ENCODE measurements at places on chromosomes 6 and 20.

GRCh38 chr6:11231564-11232192 lies 790 bp downstream of the NEDD9 start:
- no peak for DNase-seq

GRCh38 chr20:20711413-20711812 lies 1.0 kb downstream of the RALGAPA2 start:
- peak; percentile 34 for DNase-seq

DNA sequence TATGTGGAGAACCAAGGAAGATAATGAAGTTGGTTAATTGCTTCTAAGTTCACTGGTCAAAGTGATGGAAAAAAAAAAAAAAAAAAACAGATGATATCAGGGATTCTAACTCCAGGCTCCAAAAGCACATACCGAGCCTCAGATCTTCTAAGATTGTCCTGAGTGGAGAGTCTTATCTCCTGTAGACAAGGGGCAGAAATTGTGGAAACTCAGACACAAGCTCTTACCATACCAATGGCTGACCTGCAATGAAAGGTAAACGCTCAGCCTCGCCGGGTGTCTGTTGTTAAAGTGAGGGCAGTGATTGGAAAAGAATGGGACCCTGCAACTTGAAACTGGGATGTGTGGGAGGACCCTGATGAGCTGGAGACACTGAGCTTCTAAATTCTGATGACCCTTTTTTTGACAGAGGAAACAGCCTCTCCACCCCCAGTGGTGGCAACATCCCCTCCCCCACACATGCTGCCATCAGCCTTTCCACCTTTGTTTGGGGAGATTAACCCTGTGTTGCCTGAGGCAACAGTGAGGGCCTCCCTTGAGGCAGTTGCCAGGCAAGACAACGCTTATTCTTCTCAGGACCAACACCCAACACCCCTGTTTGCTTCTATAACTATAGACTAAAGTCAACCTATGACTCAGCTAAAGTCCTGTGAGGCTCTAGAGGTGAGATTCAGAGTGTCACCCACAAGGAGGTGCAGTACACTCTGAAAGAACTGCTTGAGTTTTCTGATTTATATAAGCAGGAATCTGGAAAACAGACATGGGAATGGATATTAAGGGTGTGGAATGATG lies 154.0 kb downstream of the THBS2 start:
- DNase-seq, result no peak

- DNase-seq, result no peak
Observed at GRCh38 chr6:33802186-33802958, 1.4 kb downstream of the MLN start.

DNA sequence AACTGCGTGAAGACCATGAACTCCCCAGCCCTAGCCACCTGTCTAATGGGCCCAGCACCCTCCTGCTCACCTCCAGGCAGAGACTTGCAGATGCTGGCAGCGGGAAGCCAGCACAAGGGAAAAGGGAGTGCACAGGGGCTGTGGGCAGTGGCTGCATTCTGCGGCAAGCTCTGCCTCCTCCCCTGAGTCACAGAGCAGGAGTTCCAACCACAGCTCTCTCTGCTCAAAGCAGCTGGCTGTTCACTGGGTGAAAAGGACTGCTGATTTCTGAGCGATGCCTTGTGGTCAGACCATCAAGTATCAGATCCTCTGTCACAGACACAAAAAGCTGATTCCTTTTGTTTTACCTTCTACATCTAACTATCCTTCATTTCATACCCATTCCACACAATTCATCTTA lies 10.5 kb downstream of the NKX2-2 start:
- peak; percentile 16 for DNase-seq

GRCh38 chr6:42846505-42846904 lies 32.9 kb upstream of the RPL7L1 start:
- no peak for DNase-seq

DNA sequence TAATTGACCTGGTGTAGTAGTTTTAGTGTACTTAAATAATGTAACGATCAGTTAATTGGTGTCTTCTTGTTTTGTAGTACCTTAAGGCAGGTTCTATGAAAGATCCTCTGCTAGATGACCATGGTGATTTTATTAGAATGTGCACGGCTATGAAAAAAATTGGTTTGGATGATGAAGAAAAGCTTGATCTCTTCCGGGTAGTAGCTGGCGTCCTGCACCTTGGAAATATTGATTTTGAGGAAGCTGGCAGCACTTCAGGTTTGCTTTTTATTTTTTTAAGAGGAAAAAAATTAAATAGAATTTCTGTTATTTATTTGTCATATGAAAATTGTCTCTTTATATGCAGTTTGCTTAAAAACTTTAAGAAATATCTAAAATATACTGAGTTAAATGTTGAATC lies 99.2 kb downstream of the MYO6 start:
- DNase-seq, result no peak

DNA sequence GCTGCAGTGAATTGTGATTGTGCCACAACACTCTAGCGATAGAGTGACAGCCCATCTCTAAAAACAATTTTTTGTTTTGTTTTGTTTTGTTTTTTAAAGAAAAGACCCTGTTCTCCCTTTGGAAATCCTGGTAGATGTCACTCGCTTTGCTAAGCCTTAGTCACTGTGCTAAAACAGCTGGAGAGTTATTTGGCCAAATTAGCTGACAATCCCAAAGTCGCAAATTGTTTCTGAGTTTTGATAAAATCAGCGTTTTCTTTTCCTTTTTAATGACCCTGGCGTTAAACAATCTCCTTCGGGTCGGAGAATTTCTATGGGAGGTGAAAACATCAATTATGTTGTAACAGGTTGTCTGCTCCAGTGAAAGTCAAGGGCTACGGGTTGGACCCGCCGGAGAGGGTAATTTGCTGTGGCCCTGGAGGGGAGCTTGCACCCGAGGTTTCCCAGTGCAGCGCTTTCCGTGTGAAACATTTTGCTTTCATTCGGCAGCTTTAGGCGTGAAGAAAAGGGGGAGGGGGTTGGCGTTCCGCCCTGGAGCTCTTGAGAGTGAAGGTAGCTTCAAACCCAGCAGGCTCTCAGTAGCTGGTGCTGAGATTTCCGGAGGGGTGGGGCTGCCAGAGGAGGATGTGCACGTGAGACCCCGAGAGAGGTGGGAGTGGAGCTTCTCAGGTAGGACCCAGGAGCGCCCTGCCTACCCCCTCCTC lies 296.6 kb downstream of the PHACTR1 start:
- peak; percentile 2 for DNase-seq

GRCh38 chr20:9311132-9311531 lies 203.3 kb upstream of the LAMP5 start:
- DNase-seq, result no peak

GRCh38 chr6:22926790-22927354 lies 357.5 kb downstream of the HDGFL1 start:
- DNase-seq, result no peak

DNA sequence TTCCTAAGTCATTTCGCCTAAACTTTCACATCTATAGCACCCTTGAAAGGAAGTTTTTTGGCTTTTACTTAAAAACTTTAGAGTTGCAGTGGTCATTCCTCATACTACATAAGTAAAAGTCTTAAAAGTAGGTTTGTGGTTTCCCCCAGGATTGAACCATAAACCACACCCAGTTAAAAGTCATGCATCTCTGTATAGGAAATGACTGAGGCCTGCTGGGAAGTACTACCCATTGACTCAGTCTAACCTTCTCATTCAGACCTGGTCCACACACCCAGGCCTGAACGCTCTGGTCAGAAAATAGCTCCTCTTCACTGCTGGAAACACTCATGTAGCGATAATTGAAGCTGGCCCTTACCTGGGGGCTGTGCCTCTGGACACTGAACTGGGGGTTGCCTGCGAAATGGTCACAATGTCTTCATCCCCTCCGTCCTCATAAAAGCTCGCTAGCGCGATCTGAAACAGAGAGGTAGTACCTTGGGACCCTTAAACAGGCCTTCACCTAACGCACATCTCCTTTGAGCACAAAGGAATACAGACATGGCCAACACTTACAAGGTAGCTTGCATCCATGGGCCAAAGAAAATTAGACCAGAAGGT lies 2.6 kb downstream of the NSFL1C start:
- DNase-seq, result no peak

- no peak for DNase-seq
Observed at GRCh38 chr6:135853986-135854385, 2.5 kb downstream of the PDE7B start.

- DNase-seq, result no peak
Observed at GRCh38 chr6:4412488-4412887, 277.1 kb upstream of the ECI2 start.

- DNase-seq, result no peak
Observed at GRCh38 chr6:35073766-35074471, 67.2 kb downstream of the TCP11 start.

GRCh38 chr20:14568701-14569100 lies 231.3 kb upstream of the FLRT3 start:
- DNase-seq, result no peak

- DNase-seq, result no peak
Observed at GRCh38 chr6:133891927-133892812, 3.3 kb downstream of the TCF21 start.

DNA sequence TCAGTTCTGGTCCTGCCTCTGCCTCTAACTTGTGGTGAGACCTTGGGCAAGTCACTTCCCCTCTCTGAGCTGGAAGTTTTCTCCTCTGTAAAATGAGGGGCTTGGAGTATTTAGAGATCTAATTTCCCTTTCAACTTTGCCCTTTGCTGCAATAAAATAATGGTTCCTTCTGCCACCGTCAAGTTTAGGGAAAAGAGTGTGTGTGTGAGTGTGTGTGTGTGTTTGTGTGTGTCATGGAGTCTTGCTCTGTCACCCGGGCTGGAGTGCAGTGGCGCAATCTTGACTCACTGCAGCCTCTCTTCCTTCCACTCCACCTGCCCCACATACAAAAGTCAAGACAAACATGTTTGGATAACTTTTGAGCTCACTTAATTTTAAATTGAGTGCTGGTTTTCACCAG lies 39.2 kb upstream of the PIM1 start:
- no peak for DNase-seq

GRCh38 chr6:140541288-140541687 lies 1166.8 kb upstream of the CITED2 start:
- DNase-seq, result no peak

DNA sequence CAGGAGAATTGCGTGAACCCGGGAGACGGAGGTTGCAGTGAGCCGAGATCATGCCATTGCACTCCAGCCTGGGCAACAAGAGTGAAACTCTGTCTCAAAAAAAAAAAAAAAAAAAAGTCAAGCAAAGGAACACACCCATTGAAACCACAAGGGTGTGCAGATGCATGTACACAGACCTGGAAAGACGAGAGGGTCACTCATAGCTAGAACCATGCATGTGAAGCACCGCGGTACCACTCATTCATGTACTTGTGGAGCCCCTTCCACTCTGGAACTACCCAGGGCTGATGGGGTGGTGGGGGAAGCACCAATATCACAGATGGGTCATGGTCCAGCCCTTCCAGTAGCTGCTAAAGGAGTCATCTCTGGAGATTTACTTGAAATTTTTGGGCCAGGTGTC lies 7.4 kb upstream of the TJAP1 start:
- no peak for DNase-seq

DNA sequence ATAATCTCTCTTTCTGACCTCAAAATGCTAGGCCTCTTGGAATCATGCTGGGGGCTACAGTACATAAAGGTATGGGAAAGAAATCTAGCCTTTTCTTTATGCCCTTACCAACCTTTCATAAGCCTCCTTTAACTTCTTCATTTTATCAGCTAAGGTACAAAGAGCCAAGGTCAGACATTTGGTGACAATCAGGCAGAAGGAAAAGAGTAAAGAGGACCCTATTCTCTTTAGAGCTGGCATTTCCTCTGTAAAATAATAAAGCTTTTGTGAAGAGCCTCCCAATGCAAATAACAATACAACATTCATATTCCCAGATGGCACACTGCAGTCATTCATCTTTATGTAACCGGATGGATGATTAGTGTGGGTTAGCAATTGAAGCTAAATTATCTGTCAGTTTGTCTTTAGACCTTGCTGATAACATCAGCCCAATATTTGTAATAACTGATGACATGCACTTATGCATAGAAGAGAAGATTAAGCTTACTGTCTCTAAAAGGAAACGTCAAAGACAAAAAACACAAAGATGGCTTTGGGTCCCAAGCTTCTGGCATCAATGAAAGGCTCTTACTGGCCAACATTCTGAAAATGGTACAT lies 163.1 kb downstream of the IBTK start:
- DNase-seq, result no peak

DNA sequence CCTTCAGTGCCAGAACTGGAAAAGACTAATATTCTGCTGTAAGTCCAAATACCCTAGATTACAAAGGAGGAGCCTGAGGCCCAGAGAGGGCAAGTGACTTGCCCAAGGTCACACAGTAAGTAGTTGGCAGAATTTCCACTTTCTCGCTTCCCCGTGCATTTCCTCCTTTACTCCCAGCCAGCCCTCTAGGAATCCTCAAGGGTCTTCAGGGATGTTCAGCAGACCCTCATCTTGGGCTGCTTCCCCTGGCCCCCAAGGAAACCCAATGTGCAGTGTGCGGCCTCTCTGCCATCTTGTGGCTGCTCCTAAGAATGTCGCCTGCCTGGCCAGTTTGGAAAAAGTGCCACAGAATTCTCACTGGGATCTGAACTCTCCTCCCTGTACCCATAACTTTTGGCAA lies 217.7 kb upstream of the LRFN2 start:
- DNase-seq, result no peak

- no peak for DNase-seq
Observed at GRCh38 chr20:46439837-46440236, 33.4 kb upstream of the ELMO2 start.

DNA sequence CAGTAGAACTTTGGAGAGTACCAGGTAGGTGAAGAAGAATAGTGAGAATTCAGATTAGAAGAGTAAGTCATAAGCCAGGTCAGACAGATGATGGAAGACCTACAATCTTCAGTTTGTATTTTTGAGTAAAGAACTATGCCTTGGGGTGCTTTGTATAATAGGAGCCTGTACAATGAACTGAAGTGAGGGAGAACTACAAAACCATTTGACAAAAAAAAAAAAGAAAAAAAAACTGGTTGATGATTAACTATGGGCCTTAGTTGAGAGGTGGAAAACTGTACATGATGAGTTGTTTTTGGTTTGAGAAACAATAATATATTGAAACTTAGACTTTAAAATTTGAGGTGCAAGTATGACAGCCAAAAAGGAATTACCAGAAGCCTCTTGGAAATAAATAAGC lies 25.7 kb downstream of the VTA1 start:
- DNase-seq, result no peak

- no peak for DNase-seq
Observed at GRCh38 chr6:31930962-31931361, 3.4 kb downstream of the C2 start.

DNA sequence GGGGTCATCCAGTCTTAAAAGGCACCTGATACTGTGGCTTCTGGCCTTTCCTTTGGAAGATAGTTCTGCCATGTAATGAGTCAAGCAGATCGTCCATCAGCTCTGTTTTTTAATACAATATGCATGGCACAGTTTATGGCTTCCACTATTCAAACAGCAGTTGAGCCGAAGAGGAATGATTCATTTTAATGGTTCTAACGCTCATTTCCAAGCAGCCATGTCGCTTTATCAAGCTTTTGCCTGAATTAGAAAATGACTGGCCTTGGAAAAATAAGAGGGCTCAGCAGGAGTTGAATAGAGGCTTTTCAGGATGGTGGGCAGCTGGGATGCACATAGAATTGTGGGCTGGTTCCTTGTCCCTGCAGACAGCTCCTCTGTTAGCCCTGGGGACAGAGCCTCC lies 138.1 kb downstream of the SOBP start:
- DNase-seq, result no peak

GRCh38 chr6:125872259-125872921 lies 81.6 kb downstream of the NCOA7 start:
- no peak for DNase-seq

GRCh38 chr6:41704656-41705310 lies 30.6 kb downstream of the TFEB start:
- DNase-seq, result no peak
